Endothelial cell (in vitro differentiated cells): ENCODE measurements at places on chromosomes 11 and 22.

GRCh38 chr22:34736081-34736480, 329.9 kb upstream of the ISX start:
- H3K27ac ChIP-seq: no peak overlapping the region
- DNase-seq: no peak
- H3K4me3 ChIP-seq: no peak overlapping the region
- H3K4me1 ChIP-seq: no peaks in the 10 kb centered on the region
- no peaks in the 10 kb centered on the region for H3K36me3 ChIP-seq
- no peaks in the 10 kb centered on the region for H3K27me3 ChIP-seq

- H3K4me1 ChIP-seq: peaks cover 6% of the 10 kb centered on the region
- no peak for DNase-seq
- H3K36me3 ChIP-seq: no peaks in the 10 kb centered on the region
Measured at GRCh38 chr11:76073724-76074123, 132.6 kb downstream of the WNT11 start.

DNA sequence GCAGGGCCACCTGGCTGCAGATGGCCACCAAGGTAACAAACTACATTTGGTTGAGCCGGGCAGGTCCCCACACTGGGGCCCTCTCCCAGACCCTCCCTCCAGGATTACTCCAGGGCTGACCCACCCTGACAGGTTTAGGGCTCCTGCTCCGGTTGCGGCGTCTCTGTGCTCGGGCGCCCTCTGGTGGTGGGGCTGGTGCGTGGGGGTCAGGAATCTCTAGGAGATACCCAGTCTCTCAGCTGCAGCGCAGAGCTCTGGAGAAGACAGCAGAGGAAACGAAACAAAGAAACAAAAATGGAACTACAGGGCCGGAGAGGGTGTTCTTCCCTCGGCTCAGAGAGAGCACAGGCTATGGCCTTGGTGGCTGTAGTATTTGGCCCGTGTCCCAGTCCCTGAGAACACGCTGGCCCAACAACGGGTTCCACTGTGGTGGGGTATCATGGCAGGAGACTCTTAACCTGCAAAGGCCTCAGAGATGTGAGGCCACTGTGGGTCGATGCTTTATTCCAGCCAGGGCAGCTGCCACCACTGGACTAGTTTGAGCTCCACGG, 2.4 kb downstream of the C11orf96 start:
- peaks cover 28% of the 10 kb centered on the region for H3K27me3 ChIP-seq
- H3K4me1 ChIP-seq: peaks cover 8% of the 10 kb centered on the region
- DNase-seq: peak; percentile 72
- no peak overlapping the region for H3K27ac ChIP-seq
- peaks cover 3% of the 10 kb centered on the region for H3K36me3 ChIP-seq

- DNase-seq: no peak
- H3K36me3 ChIP-seq: no peaks in the 10 kb centered on the region
- no peaks in the 10 kb centered on the region for H3K4me1 ChIP-seq
Measured at GRCh38 chr22:22144858-22145257, 99.7 kb upstream of the VPREB1 start.

GRCh38 chr11:15944460-15944859, 411.9 kb downstream of the SOX6 start:
- no peaks in the 10 kb centered on the region for H3K4me1 ChIP-seq
- peaks cover 5% of the 10 kb centered on the region for H3K27me3 ChIP-seq
- no peak for DNase-seq

DNA sequence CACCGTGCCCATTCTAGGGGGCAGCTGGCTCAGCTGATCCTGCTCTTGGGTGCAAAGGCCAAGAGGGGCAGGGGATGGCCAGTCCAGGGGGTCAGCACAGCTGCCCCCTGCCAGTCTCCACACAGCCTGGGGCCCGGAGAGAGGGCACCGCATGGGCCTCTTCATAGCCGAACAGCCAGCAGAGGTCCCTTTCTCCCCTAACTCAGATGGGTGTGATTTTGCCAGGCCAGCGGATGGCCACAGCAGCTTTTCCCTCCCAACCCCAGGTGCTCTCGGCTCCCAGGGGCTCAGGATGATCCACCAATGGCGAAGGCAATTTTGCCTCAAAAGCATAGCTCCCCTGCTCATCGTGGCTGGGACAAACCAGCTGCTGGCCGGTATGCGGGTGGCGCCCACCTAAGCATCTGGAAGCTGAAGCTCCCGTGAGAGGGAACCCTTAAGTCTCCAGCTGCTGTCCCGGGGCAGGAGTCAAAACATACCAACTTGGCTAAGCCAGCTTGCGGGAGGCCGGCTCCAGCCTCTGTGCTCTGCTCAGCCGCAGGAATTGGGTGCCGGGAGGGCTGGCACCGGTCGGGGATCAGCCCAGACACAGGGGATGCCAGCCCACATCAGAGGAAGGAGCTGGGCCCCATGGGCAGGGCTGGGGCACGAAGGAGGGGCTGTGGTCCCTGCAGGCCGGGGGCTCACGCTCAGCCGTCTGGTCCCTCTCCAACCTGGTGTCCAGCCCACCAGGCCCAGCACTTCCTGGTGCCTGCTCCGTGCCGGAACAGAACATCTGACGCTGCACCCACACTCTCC, 30.5 kb upstream of the GNB1L start:
- DNase-seq: no peak
- H3K27ac ChIP-seq: no peak overlapping the region
- H3K4me1 ChIP-seq: peaks cover 19% of the 10 kb centered on the region
- peaks cover 23% of the 10 kb centered on the region for H3K27me3 ChIP-seq

GRCh38 chr11:98630736-98631135, 390.0 kb upstream of the CNTN5 start:
- no peaks in the 10 kb centered on the region for H3K36me3 ChIP-seq
- no peak overlapping the region for H3K4me3 ChIP-seq
- H3K4me1 ChIP-seq: no peaks in the 10 kb centered on the region

DNA sequence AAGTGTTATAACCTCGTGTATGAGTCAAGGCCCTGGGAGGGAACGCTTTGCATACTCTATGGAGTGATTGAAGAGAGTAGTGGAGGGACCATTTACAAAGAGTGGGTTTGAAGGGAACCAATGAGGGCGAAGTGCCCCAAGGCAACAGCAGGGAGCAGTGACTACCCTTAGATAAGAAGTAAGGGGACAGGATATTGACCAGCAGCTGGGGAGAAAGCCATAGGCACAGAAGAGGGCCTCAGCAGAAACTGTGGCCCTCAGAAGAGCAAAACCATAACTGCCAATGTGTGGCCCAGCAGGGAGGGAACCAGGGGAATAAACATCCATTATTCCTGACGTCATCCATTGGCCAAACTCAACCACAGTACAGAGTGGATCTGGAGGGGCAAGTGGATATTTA, 24.7 kb downstream of the PARVA start:
- H3K27me3 ChIP-seq: no peaks in the 10 kb centered on the region
- H3K36me3 ChIP-seq: peaks cover 4% of the 10 kb centered on the region
- peaks cover 9% of the 10 kb centered on the region for H3K4me1 ChIP-seq

DNA sequence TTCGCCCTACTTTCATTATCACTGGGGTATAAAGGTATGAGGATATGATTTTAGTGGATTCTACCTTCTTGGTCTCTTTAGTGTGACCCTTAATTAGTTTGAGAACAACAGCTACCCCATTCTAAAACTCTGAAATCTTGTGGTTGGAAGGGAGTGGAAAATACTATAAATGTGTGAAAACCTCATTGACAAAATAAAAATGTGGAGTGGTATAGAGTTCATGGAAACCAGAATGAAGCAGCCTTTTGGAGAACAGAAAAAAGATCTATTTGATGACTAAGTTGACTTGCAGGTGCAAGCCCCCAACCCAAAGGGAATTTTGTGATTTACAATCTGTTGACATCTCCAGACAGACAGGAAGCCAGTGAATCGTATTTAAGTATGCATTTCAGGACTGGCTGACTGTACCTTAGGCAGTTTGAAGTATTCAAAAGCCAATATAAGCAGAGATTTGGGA, 75.8 kb downstream of the GAS2 start:
- no peaks in the 10 kb centered on the region for H3K4me1 ChIP-seq
- H3K27me3 ChIP-seq: no peaks in the 10 kb centered on the region
- DNase-seq: no peak
- no peaks in the 10 kb centered on the region for H3K36me3 ChIP-seq
- H3K27ac ChIP-seq: no peak overlapping the region

DNA sequence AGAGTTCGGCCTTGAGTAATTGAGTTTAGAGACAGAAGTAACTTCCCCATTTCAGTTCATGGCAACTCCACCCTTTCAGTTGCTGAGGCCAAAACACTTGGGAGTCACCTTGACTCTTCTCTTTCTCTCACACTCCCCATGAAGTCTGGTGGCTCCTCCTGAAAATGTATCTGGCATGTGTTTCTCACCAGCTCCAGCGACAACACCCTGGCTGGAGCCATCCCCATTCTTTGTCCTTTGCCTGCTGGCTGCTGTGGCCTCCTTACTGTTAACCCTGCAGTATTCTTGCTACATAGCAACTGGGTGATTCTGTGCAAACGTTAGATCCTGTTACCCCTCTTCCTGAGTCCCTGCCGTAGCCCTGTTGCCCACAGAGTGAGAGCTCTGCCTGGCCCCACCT, 23.8 kb downstream of the SLC6A5 start:
- H3K27ac ChIP-seq: no peak overlapping the region
- no peaks in the 10 kb centered on the region for H3K36me3 ChIP-seq
- H3K4me1 ChIP-seq: peaks cover 6% of the 10 kb centered on the region
- H3K4me3 ChIP-seq: no peak overlapping the region
- no peak for DNase-seq

GRCh38 chr11:134350381-134350780, 18.6 kb downstream of the GLB1L2 start:
- peaks cover 4% of the 10 kb centered on the region for H3K27me3 ChIP-seq
- DNase-seq: no peak
- peaks cover 4% of the 10 kb centered on the region for H3K36me3 ChIP-seq

- peaks cover 11% of the 10 kb centered on the region for H3K36me3 ChIP-seq
- DNase-seq: no peak
- peaks cover 1% of the 10 kb centered on the region for H3K27me3 ChIP-seq
- H3K27ac ChIP-seq: no peak overlapping the region
- H3K4me1 ChIP-seq: no peaks in the 10 kb centered on the region
- H3K4me3 ChIP-seq: no peak overlapping the region
Measured at GRCh38 chr11:69401715-69402114, 79.7 kb upstream of the LINC01488 start.

GRCh38 chr11:115700496-115700895, 196.3 kb upstream of the CADM1 start:
- H3K27ac ChIP-seq: no peak overlapping the region
- H3K27me3 ChIP-seq: no peaks in the 10 kb centered on the region
- H3K36me3 ChIP-seq: no peaks in the 10 kb centered on the region

- no peaks in the 10 kb centered on the region for H3K36me3 ChIP-seq
- no peaks in the 10 kb centered on the region for H3K4me1 ChIP-seq
- H3K4me3 ChIP-seq: no peak overlapping the region
Measured at GRCh38 chr11:61762798-61763197, 10.4 kb downstream of the MYRF start.

GRCh38 chr11:125685228-125685627, 4.6 kb upstream of the ACRV1 start:
- H3K4me3 ChIP-seq: no peak overlapping the region
- no peak for DNase-seq
- no peak overlapping the region for H3K27ac ChIP-seq
- H3K4me1 ChIP-seq: peaks cover 5% of the 10 kb centered on the region

DNA sequence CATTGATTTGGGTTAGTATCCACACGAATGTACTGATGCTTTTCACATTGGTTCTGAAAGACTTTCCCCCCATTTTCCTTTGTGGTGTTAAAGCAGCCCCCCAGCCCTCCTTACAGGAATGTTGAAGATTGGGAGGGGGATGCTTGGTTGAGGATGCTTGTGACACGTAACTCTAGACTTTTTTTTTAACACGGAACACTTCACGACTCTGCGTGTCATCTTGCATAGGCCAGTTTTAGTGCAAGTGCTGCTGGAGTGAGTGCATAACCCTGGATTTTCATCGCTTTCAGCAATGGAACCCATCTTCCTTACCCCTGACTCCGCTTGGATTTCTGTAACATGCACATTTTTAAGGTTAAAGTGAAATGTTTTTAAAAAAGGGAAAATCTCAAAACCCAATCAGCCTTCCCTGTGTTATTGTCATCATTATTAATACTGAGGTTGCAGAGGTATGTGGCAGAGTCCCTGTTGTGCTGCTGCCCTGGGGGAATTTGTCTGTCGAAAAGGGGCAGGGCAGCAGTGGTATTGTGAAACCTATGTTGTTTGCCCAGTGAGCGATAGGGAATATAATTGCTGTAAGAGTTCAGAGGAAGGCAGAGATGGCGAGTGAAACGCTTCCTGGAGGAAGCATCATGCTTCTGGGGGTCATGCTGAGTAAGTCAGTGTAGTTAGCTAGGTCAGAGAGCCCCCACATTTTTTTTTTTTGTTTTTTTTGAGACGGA, 12.1 kb downstream of the CECR2 start:
- no peak overlapping the region for H3K4me3 ChIP-seq
- H3K27me3 ChIP-seq: peaks cover 8% of the 10 kb centered on the region
- H3K4me1 ChIP-seq: peaks cover 41% of the 10 kb centered on the region
- no peak overlapping the region for H3K27ac ChIP-seq

DNA sequence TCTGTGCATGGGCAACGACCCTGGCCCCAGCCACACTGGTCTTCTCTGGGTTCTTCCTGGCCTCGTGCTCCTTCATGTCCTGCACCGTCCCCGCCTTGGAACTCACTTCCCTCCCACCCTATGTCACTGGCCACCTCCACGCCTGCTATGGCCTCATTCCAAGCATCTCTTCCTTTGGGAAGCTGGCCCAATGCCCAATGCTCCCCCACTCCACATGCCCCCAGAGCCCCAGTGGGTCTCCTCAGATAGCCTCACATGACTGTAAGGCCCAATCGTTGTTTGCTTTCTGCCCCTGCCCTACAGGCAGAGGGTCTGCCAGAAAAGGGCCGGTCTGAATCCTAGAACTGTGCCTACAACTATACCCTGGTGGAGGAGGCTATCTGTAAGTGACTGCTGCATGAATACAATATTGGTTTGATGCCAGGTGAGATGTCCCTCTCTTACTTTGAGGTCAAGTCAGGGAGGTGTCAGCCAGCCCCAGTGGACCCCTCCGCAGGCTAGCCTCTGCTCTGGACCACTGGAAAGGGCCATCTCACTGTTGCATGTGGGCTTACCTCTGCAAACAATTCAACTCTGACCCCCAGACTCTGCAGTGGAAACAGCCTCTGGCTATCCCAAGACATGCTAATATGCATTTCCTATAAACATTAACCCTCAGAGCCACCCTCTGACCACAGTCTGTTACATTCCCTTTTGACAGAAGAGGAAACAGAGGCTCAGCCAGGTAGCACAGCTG, 2.1 kb upstream of the GNAZ start:
- no peak overlapping the region for H3K27ac ChIP-seq
- H3K27me3 ChIP-seq: peaks cover 33% of the 10 kb centered on the region
- H3K4me3 ChIP-seq: no peak overlapping the region

DNA sequence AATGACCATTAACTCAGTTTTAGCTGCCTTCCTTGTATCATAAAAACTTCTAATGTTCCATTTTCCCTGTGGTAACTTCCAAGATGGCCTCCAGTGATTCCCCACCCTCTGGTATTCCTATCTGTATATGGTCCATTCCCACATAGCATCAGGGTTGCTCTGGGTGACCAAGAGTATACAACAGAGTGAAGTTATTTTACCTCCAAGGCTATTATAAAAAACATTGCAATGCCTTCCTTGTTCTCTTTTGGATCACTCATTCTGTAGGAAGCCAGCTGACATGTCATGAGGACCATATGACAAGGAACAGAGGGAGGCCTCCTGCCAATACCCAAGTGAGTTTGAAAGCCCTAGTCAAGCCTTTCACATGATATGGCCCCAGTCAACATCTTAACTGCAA, 30.1 kb downstream of the ZNF280B start:
- no peak overlapping the region for H3K4me3 ChIP-seq
- no peaks in the 10 kb centered on the region for H3K36me3 ChIP-seq
- H3K27ac ChIP-seq: no peak overlapping the region
- H3K4me1 ChIP-seq: peaks cover 2% of the 10 kb centered on the region

- peaks cover 2% of the 10 kb centered on the region for H3K27me3 ChIP-seq
- peaks cover 16% of the 10 kb centered on the region for H3K36me3 ChIP-seq
- no peak overlapping the region for H3K27ac ChIP-seq
Measured at GRCh38 chr22:44085743-44086270, 61.7 kb downstream of the PARVB start.
